Brain microvascular endothelial cell (primary cell): ENCODE measurements at places on chromosomes 13 and 19.

DNA sequence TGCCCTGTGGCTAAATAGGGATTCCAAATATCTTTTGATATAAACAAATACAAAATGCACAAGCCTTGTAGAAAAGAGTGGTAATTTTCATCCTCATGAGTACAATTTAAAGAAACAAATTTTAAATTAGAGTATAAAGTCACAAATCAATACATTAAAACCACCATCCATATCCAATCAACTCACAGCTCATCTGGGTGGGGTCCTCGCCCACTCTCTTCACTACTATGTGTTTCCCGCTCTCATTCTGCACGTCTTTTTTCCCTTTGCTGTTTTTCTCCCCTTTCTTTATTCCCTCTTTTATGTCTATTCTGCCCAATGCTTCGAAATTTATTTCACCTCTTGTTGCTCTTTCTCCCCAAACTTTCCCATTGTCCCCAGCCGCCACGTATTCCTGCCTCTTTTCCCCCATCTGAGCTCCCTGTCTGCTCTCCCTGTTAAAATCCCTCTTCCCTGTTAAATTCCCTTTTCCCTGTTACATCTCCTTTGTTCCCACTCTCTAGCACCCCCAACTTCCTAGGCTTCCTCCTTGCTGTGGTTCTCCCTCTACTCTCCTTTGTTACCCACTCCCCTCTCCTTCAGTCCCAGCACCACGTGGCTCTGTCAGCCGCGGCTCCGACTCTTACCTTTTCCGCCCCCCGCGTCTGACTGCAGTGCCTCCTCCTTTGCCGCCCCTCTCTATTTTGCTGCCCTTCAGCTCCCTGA, 1.3 kb downstream of the ZNF616 start:
- peak; percentile 12 for DNase-seq

- DNase-seq, result peak; percentile 11
These were observed 653.0 kb upstream of the GPC6 start for GRCh38 chr13:92573467-92574057.

GRCh38 chr13:106277484-106278154, 257.8 kb downstream of the EFNB2 start:
- DNase-seq, result no peak

DNA sequence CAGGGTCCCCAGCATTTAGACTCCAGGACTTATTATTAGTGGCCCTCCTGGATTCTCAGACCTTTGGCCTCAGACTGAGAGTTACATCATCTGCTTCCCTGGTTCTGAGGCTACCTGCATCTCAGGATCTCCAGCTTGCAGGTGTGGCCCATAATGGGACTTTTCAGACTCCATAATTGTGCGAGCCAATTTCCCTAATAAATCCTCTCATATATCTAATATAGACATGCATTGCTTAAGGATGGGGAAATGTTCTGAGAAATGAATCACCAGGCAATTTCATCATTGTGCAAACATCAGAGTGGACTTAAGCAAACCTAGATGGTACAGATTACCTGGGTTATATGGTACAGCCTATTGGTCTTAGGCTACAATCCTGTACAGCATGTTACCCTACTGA, 116.5 kb upstream of the FBXL3 start:
- DNase-seq, result peak; percentile 14

- no peak for DNase-seq
These were observed at the start of gene SIGLEC10 for GRCh38 chr19:51417107-51417809. Gene SIGLEC10 (minus strand): TSS chr19:51417642. CDS start chr19:51417581, 61 bp downstream.

GRCh38 chr13:85287528-85287927, 511.7 kb downstream of the SLITRK6 start:
- DNase-seq, result no peak

- no peak for DNase-seq
These were observed 9.7 kb downstream of the FBXL12 start for GRCh38 chr19:9808855-9809824.
